RKO (cell line): ENCODE measurements at places on chromosomes 3 and 15.

DNA sequence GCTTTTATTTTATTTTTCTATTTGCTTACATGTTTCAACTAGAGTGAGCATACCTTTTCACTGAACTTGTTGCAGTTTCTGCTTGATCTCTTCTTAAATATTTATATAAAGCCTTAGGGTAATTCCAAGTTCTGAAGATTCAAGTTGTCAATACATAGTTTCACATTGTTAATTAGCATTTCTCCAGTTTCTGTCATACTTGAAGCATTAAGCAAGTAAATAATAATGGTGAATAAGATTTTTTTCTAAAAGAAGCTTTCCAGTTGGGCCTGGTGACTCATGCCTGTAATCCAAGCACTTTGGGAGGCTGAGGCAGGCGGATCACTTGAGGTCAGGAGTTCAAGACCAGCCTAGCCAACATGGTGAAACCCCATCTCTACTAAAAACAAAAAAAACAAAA lies 53.9 kb downstream of the CALML4 start:
- no peak for DNase-seq

GRCh38 chr3:105334138-105334882 lies 32.4 kb upstream of the ALCAM start:
- no peak for DNase-seq

DNA sequence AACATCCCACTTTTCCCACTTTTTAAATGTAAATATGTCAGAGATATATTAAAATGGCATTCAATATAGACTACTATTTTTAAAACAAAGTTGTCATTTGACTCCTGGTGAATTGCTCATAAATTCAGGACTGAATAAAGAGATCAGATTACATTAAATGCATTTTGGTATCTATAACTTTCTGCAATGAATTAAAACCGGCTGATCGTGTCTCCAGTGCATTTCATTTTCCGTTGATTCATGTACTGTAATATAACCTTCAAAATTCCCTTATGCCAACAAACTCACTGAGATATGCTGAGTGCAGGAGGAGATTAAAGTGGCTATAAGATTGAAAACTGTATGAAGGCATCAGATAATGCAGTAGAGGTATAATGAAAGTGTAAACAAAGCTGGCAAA lies 361.1 kb upstream of the CDIN1 start:
- no peak for DNase-seq

DNA sequence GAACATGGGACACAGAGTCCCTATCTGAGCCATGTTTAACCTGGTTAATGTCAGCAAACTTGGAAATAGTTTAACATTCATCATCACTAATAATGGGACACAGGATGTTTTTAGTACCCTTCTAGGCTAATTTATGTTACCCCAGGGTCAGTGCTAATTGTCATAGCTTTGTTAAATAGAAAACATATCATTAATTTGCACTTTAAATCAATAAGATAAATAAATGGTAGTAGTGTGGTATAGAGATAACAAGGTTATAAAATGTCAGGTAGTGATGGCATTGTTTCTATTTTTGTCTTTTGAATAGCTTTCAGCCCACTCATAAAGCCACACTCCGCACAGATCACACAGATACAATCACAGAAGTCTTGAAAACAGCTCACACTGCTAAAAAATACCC lies 534.9 kb downstream of the MECOM start:
- no peak for DNase-seq

GRCh38 chr3:155912579-155913190 lies 42.2 kb downstream of the GMPS start:
- DNase-seq, result no peak

DNA sequence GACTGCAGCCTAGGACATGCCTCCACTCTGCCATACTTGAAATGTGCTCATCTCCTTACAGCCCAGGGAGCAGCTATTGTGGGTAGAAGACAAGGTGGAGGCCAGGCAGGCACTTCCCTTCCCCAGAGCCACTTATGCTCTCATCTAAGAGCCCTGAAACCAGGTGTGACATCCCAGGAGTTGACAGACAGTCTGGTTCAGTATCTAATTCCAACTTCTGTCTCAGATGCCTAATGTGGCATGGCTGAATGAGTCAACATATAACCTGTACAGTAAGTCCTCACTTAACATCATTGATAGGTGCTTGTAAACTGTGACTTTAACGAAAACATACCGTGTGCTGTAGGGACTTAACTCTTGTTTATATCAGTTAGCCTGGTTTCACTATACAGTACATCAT lies 1.2 kb upstream of the CAPN3 start:
- no peak for DNase-seq

GRCh38 chr15:51672913-51673857 lies 8.1 kb upstream of the SCG3 start:
- DNase-seq, result no peak

- peak; percentile 77 for DNase-seq
These were observed 1.6 kb downstream of the C3orf38 start for GRCh38 chr3:88151358-88151757.

- no peak for DNase-seq
These were observed 226.0 kb upstream of the CGNL1 start for GRCh38 chr15:57150066-57150865.

- no peak for DNase-seq
These were observed 33.2 kb upstream of the ZNF710 start for GRCh38 chr15:89967881-89968280.

DNA sequence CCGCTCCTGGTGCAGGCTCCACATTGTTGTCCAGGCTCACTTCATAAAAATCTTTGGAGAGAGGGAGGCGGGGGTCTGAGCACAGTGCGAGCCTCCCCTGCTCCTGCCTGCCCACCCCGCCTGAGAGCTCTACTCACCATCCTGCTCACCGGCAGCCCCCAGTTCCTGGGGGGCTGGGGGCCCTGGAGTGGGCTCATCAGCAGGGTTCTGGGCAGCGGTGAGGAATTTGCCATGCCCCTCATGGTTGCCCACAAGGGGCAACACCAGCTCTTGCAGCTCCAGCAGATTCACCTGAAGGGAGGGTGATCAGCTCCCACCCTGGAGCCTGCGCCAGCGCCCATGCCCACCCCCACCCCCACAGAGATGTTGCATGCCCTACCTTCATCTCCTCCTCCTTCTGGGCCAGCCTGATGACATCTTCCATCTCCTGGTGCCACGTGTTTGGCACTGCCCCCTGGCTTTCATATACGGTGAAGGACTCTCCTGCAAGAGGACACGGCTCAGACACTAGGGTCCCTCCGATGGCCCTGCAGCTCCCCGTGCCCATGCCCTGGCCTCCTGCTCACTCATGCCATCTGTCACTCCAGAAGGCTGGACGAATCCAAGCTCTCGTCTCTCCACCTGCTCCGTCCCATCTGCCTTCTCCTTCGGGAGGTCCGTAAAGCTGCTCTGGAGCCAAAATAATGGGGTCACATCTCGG lies 162.1 kb downstream of the TBC1D2B start:
- DNase-seq, result no peak

DNA sequence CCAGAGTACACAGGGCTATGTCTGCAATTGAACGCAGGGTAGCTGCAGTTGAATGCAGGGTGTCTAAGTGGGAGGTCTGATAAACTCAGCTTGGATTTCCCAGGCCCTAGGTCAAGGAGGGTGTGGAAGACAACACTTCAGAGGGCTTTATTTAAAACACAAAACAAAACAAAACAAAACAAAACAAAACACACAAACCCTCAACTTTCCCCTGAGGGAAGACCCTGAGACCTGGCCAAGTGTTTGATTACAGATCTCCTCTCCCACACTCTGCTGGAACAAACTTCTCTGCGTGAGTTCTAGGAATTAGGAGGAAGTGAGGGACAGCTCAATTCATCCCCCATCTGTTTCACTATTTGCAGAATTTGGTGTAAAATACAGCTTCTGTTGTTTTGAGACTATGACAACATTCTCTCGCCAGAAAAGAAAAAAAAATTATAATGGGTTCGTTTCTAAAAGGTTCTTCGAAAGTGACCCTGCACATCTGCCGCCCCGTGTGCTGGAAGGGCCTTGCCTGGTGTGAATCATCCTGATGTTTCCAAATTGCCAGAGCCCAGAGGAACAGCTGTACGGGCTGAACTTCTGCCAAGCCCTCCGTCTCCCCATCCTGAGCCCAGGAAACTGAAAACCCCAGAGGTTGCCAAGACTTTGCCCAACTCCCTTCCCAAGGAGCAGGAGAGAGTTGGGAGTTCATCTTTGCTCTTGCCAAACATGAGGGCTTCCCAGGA lies 73.3 kb upstream of the RAD18 start:
- DNase-seq, result no peak

DNA sequence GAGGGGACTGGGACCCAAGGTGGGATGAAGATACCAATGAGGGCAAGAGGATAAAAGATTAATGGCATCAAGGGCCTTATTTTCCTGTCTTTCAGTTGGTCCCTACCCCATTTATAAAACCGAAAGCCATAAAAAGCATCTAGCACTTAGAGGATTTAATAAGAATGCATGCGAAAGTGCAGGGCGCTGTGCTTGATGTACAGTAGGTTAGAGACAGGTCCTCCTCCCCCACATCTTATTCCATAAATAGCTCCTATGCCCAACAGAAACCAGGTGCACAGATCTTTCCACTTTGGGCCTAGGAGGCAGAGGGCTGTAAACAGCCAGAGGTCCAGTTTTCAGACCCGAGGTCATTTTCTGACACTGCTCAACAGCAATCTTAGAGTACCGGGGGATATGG lies 1.2 kb downstream of the LPCAT4 start:
- no peak for DNase-seq

DNA sequence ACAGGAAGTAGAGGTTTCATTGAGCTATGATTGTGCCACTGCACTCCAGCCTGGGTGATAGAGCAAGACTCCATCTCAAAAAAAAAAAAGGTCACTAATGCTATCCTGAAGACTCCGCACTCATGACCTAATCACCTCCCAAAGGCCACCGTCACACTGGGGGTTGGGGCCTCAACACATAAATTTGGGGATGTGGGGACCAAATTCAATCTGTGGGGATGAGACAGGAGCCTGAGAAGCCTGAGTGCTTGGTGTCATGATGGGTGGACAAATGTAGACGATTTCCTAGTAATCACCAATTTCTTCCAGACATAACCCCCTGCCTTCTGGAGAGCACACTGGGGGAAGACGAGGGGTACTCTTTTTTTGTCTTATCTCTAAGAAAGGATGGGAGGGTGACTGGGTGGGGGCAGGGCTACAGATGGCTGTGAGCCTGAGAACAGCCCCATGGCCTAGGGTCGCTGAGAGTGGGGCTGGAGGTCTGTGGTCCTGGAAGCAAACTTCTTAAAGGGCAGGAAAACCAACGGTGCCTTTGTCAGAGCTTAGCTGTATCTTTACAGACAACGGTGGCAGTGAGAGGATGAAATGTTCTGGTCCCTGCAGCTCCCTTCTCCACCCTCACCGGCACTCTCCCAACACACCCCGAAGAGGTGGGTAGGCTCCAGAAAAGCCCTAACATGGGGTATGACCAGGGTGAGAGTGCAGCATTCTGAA lies 16.6 kb upstream of the KLF13 start:
- no peak for DNase-seq

- DNase-seq, result no peak
These were observed 160.9 kb upstream of the GALNT15 start for GRCh38 chr3:16013568-16013967.

- DNase-seq, result no peak
These were observed 287.3 kb upstream of the TLE3 start for GRCh38 chr15:70385052-70385451.

DNA sequence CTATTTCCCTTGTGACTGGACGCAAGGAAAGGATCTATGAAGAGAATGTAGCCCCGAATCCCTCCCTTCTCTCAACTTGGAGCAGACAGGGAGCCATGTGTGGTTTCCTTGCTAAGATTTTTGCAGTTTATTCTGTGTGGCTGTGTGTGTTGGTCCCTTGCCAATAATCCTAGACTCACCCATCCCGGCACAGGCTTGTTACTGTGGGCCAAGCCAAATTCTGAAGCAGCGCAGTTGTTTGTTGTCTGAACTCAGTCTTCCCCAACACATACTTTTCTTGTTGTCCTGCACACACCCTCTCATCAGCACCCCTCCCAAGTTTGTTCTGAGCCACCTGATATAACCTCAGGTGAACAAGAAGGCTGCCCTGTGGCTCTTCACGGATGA lies 193.3 kb upstream of the CTDSPL start:
- no peak for DNase-seq

- no peak for DNase-seq
These were observed 38.0 kb downstream of the KIF9 start for GRCh38 chr3:47244531-47245100.

GRCh38 chr3:6733699-6734394 lies 127.1 kb upstream of the GRM7 start:
- DNase-seq, result no peak

GRCh38 chr3:161879470-161879869 lies 382.9 kb downstream of the OTOL1 start:
- DNase-seq, result no peak

DNA sequence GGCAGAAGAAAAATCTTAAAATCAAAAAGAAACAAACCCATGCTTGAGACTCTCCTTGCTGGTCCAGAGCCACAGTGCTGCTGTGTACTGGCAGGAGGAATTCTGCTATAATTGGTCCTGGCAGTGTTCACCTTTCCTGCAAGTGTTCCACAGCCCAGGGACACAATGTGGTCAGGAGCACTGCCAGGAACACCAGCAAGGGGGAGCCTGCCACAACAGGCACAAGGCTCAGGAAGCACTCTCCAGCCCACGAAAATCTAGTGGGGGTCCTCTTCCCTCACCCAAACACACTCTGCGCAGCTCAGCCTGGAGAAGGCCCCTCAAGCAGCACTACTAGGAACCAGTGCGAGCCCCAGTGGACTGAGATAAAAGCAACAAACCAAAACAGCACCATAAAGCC lies 92.9 kb downstream of the UBE3A start:
- no peak for DNase-seq

- DNase-seq, result peak; percentile 42
These were observed 118.8 kb upstream of the DAZL start for GRCh38 chr3:16723978-16724377.

GRCh38 chr3:188646592-188646991 lies 492.6 kb downstream of the LPP start:
- DNase-seq, result no peak

DNA sequence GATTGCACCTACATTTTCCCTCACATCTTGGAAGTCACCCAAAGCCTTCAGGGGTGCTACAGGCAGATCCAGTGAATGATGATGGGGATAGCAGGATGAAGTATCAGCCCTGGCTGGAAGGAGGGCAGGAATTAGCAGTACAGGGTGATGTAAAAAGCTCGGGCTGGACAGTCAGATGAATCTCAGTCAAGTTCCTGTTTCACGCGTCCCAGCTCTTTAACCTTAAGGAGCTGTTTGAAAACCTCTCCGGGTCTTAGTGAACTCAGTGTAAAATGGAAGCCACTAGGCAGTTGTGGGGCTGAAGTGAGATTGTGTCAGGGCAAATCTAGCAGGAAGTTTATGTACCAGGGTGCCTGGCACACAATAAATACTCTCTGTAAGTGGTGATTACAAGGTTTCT lies 166.4 kb upstream of the PROK2 start:
- no peak for DNase-seq

GRCh38 chr3:112632596-112632995 lies 8.3 kb downstream of the CCDC80 start:
- DNase-seq, result no peak

DNA sequence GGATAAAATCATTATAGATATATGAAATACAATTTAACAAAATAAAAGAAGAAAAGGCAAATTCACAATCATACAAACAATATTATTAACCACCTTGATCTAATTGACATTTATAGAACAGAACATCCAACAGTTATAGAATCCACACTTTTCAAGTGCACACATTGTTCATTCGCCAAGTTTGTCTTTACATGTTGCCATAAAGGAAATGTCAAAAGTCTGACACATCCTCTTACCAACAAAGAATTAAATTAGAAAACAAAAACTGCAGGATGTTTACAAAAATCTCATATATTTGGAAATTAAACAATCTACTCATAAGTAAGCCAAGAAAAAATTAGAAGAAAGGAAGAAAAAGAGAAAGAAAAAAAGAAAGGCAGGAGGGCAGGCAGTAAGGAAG lies 909.2 kb upstream of the EPHA6 start:
- DNase-seq, result no peak

- DNase-seq, result peak; percentile 59
These were observed 51.1 kb upstream of the ARRDC4 start for GRCh38 chr15:97909291-97909891.
